Myocyte (in vitro differentiated cells): ENCODE measurements at places on chromosomes 1 and 21.

GRCh38 chr1:30046751-30047150 lies 676.6 kb downstream of the MATN1 start:
- DNase-seq = no peak

GRCh38 chr1:232899839-232900238 lies 50.6 kb upstream of the NTPCR start:
- no peak for DNase-seq

GRCh38 chr1:21873761-21874160 lies 61.7 kb downstream of the LDLRAD2 start:
- DNase-seq = no peak

- DNase-seq = peak; percentile 37
These were observed 34.6 kb upstream of the HEATR1 start for GRCh38 chr1:236638945-236639344.

GRCh38 chr1:81671038-81671437 lies 129.7 kb upstream of the ADGRL2 start:
- no peak for DNase-seq

- DNase-seq = no peak
These were observed 7.6 kb upstream of the GBP4 start for GRCh38 chr1:89206373-89206772.

DNA sequence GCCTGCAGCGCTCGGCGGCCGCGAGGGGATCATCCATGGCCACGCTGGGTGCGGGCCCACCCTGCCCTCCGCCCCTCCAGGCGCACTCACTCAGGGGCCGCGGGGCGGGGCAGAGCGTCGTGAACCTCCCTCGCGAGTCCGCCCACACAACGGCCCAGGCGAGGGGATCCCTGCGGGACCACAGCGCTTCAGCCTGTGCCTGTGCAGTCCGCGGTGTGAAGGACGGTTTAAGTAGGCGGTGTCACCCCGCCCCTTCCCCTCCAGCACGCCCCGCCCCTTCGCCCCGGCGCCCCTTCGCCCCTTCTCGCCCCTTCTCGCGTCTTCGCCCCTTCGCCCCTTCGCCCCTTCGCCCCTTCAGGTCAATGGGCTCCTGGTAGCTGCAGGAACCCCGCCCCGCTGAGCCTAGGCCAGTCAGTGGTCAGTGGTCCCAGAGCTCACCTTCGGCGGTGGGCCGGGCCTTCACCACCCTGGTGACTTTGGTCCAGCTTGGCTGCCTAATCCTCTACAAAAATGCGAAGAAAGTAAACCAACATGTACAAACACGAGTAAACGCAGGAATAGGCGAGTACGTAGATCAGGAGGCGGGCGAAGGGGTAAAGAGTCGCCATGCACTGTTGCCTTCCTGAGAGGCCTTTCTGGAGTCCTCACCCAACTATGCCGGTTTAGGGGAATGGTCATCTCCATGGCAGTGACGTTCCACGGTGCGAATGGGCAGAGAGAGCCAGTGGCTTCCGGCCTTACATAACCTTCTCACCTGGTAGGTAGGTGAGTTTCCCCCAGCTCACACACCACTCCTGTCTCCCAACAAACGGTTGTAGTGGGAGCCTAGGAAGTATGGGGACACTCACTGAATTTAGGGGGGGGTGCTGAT lies 19.6 kb upstream of the DMRTB1 start:
- DNase-seq = no peak

DNA sequence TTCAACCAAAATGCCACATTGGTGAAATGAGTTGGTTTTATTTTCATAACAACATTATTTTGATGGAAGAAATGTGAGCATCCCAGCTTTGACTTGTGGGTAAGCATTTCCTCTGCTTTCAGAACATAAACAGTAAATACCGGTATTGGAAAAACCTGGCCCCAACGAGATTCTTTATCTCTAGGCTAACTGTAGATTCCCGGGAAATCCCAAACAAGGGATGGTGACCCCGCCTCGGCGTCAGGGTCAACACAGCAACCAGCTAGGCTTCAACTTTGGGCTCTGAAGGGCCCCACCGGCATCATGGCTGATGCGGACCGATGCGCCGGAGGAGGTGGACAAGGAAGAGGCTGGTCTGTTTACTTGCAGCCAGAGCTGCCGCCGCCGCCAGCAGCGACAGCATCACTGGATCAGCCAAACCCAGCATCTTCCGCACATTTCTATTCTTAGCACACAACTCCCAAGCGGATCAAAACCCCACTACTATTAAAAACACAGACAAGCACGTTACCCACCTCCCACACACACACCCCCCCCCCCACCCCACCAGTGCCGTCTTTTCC lies 1.1 kb downstream of the AKT3 start:
- DNase-seq = peak; percentile 64

DNA sequence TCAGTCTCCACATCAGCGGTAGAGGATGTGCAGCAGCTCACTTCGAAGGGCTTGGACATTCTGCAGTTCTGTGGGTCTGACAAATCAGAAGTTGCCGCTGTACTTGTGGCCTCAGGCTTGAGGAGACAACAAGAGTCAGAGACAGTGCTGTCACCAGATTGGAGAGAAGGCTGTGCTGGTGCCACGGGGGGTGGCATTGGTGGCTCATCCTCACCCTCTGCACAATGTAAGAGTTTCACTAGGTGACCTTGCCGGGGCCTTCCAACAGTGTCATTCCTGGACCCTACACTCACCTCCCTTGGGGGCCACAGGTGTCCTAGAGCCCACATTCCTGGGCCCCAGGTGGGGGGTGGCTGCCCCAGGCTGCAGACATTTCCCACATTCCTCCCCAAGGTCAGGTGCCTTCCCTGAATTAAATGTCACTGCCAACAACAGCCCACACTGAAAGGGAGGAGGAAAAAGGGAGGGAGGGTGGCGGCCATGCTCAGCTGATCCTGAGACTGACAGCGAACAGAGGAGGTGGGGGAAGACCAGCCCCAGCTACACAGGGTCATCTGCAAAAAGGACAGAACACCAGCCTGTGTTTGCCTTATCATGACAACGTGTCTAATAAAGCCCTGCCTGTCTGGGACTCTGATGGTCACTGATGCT lies 46.4 kb downstream of the TMCC2 start:
- DNase-seq = no peak

DNA sequence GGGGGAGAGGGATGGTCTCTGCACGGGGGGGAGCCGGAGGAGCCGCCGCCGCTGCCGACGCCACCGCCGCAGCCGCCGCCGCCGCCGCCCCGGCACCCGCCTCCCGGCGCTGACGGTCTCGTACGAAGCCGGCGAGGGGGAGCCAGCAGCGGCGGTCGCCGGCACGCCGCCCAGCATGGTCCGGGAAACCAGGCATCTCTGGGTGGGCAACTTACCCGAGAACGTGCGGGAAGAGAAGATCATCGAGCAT lies 311 bp downstream of the SPEN start:
- no peak for DNase-seq

DNA sequence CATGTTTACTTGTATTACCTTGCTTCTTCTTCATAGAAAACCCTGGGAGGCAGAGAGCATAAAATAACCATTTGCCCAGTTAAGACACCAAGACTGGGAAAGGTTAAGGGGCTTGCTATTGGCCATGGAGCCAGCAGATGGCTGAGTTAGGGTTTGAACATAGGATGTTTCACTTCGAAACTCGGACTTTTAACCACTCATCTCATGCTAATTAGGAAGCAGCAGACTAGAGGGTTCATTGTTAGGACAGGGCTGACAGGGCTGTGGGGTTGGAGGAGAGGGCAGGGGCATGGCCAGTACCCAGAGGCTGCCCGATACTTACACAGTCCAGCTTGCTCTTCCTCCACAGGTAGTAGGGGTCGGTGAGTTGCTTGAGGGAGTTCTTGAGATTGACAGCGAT lies 17.0 kb downstream of the SLC26A9 start:
- DNase-seq = no peak

DNA sequence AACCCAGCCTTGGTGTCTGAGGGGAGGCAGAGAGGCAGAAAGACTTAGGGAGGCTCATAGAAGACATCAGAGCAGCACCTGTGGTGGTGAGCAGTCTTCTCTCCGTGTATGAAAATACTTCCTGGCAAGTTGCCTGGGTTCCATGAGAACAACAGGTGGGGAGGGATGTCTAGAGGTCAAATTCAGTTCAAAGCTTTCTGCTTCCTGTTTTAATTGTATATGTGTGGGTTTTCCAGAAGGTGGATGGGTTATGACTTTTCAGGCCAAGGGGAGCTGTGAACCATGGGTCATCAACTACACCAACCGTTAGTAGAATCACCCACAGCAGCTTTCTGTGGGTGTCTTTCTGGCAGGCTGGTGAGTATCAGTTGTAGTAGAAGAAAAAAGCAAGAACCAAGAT lies 4.1 kb upstream of the FCRL2 start:
- no peak for DNase-seq

DNA sequence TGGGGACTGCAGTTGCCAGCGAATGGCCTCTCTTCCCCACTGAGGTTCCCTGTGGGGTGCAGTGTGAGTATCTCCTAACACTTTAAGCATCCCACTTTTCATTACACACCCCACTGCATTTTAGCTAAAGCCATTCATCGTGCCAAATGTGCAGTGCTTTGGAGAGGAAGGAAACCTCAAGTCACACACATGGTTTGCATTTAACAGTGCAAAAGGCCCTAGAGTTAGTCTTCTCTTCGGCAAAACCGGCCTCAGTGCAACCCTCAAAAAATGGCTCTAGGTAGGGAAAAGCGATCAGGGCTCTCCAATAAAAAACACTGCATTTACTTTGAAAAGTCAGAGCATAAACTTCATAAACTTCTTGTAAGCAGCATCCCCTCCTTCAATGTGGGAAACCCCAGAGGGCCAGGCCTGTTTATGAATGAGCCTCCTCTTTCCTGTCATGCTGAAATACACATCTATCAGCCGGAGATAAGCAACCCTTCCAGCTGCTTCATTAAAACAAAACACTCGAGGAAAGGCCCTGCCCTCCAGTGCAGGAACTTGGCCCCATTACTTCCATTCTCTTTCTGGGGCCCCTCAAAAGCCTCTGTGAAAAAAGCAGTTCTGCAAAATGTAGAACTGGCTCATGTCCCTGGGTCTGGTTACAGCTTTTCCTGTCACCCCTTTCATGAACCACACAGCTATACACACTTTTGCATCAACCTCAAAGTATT lies 184.0 kb downstream of the CDC7 start:
- DNase-seq = no peak

- no peak for DNase-seq
These were observed 334.3 kb upstream of the ADAMTS5 start for GRCh38 chr21:27301220-27301619.

DNA sequence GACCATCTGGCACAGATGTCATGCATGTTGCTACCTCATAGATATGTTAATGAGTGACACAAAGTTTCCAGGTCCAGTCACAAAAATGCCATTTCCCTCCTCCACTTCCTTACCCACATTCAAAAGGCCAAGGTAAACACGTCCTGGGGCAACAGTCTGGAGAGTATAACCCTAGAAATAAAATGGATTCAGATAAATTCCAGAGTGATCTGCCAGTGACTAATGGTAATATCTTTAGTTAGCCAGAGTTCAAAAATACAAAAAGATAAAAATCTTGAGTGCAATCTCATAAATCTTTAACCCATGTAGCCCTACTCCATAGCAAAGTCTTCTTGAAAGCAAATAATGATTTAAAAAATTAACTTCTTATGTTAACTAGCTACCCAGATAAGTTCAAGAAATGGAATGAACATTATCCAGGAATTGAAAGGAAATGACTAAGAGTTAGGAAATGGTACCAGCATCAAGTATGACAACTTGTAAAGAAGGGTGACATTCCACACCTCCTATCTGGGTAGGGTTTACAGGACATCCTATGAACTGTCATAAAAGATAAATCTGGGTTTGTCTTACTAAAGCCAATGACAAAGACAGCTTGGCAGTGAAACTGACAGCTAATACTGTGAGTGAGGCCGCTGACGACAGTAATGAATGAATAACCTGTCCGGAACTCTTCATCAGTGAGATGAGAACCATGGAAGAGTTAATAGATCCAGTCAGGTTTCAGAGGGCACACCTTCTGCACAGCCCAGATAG lies 18.1 kb downstream of the RGS2 start:
- DNase-seq = no peak

GRCh38 chr1:228455715-228456114 lies 31.5 kb upstream of the RNF187 start:
- no peak for DNase-seq

GRCh38 chr1:241782396-241782795 lies 65.6 kb upstream of the EXO1 start:
- DNase-seq = no peak

DNA sequence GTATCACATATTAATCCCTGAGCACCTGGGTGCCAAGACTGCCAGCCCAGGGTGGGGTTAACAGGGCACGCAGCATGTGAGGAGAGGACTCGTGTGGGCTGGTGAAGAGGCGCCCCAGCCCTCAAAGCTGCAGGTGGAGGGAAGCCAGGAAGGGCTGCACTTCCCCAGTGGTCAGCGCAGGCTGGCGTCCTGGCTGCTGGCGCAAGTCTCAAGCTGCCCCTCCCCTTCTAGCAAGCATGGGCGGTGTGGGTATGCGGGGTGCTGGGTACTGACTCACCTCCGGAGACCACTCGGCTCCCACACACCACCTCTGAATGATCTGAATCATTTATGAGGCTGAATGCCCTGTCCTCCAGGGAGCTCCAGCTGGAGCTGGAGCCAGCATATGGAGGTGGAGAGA lies 44.0 kb downstream of the EIF2D start:
- DNase-seq = no peak

GRCh38 chr1:153769221-153769620 lies 6.0 kb upstream of the SLC27A3 start:
- no peak for DNase-seq

GRCh38 chr1:84849357-84849975 lies 43.5 kb downstream of the LPAR3 start:
- DNase-seq = no peak

- DNase-seq = no peak
These were observed 145.2 kb upstream of the ERG start for GRCh38 chr21:38643404-38644023.

GRCh38 chr21:44880405-44881197 lies 7.1 kb upstream of the PTTG1IP start:
- DNase-seq = no peak

DNA sequence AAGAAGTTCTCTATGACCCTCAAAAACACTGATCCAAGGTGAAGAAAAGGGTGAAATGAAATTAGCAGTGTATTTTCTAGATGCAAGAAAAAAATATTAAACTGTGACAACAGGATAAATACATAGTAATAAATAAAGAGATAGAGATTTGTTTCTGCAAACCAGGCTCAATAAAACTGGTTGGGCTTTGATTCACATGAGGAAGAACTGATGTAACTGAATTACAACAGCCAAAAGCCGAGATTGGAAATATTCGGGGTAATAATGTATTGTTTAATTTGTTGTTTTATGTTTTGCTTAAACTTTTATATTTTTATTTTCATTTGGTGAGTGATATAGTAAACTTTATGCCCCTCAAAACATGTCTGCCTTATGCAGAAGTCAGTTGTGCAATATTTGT lies 285.0 kb downstream of the BRINP3 start:
- no peak for DNase-seq

- no peak for DNase-seq
These were observed 84.0 kb downstream of the PHTF1 start for GRCh38 chr1:113675302-113675701.

GRCh38 chr1:54581621-54582035 lies 33.6 kb downstream of the ACOT11 start:
- DNase-seq = peak; percentile 100

- no peak for DNase-seq
These were observed 22.5 kb downstream of the INTS3 start for GRCh38 chr1:153750026-153750995.
